Bronchial epithelial cell (primary cell): ENCODE measurements at places on chromosomes 2 and 18.

GRCh38 chr2:105895990-105896764, 151.5 kb downstream of the NCK2 start:
- no peak for DNase-seq

DNA sequence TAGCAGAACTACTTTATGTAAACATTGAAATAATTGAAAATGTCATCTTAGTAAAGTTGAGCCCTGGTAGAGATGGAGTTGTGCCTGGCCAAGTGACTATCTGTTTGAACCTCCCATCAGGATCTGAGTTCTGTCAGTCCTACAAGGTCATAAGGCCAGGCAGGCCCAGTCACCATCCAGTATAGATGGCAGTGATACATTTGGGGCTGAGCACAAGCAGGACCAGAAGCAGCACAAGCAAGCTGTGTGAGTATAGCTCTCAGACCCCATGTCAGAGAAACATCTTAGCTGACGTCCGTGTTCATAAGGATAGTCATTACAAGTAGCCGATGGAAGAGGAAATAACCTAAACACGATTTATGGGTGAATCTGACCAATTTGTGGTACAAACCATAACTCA, 44.5 kb upstream of the RBMS1 start:
- no peak for DNase-seq

GRCh38 chr18:23629444-23629946, 33.2 kb downstream of the ANKRD29 start:
- DNase-seq: peak; percentile 20

- DNase-seq: no peak
Measured at GRCh38 chr18:64993695-64994094, 757.1 kb upstream of the CDH7 start.

GRCh38 chr18:29560270-29560669, 1383.3 kb upstream of the CDH2 start:
- DNase-seq: no peak
